Frontal cortex (tissue), 4 donors: ENCODE measurements at places on chromosomes 16 and 17. TPM values are rescaled to one million over a fixed set of nuclear protein-coding genes. Genes with fewer than 3 reads are reported as not detected.

- DNase-seq: no peak
Measured at GRCh38 chr17:54898576-54898975, 2.1 kb upstream of the TOM1L1 start.

GRCh38 chr17:57732062-57732461, 13.0 kb downstream of the CCDC182 start:
- DNase-seq: no peak

DNA sequence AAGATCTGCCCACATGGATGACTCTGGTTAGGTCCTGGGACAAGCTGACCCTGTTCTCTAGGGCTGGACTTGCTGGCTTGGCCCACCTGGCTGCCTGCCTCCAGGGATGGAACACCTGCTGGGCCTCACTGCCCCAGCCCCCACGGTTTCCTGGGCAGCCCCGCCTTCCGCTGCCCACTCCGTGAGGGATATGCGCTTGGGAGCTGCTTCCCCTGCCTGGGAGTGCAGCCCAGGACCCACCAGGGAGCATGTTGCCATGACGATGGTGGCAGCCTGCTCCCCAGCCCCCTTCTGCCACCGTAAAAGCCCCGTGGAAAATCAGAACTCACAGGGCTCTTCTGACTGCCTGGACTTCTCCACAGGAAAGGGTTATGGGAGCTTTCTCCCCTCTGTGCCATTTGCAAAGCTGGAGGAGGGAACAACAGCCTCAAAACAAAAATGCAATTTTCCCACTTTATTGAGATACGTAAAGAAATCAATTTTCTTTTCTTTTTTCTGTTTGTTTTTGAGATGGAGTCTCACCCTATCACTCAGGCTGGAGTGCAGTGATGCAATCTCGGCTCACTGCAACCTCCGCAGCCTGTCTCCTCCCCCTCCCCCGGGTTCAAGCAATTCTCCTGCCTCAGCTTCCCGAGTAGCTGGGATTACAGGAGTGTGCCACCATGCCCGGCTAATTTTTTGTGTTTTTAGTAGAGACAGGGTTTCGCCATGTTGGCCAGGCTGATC, 18.0 kb upstream of the GAS7 start:
- DNase-seq: no peak

- DNase-seq: no peak
Measured at GRCh38 chr16:29784157-29784556, 6.1 kb downstream of the ZG16 start.

DNA sequence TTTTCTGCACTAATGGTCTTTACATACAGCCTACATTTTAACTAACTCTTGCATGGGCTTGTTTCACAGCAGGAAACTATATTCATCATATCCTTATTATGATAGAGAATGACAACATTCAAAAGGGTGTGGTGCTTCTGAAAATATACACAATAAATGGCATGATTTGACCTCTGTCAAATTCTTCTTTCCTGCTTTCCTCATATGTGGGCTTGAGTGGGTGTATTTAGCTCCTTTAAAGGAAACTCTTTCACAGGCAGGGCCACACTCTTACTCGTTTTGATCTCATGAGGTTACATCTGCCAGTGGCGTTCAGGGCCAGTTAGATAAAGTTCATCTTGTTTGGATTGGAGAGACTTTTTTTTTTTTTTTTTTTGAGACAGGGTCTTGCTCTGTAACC, 6.1 kb downstream of the SLC35G3 start:
- no peak for DNase-seq

- no peak for DNase-seq
Measured at GRCh38 chr16:90083139-90083538, 6.0 kb upstream of the PRDM7 start.

DNA sequence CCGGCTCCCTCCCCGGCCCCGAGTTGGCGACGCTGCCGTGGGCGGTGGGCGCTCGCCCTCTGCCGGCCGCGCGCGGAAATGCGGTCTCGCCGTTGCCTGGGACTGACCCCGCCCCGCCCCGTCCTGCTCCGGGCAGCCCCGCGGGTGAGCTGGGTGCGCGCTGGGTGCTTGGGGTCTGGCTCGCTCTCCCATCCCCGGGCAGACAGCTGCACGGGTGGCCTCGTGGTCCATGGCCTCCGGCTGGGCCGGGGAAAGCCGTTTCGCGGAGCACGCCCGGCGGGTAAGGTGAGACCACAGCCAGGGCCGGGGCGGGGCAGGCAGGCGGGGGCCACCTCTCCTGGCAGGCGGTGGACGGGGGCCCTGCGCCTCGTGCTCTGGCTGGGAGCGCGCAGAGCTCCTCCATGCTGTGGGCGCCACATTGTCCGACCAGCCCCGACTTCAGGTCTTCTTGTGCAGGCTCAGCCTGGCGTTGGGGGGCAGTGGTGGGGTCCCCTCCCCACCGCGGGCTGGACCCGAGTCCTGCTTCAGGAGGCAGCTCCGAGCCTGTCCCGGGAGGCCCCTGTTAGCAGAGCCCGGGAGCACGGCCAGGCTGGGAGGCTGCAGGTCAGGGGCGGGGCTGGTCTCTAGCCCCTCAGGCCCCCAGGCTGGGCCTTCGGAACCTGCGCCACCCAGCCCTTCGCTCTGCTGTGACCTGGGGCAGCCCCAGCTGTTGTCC, 7.0 kb upstream of the C1QTNF8 start:
- peak; percentile 87 for DNase-seq

GRCh38 chr16:71883168-71883848, 674 bp downstream of the ZNF821 start:
- DNase-seq: peak; percentile 48

- no peak for DNase-seq
Measured at GRCh38 chr17:13978478-13978877, 90.8 kb upstream of the COX10 start.

The CEP112 gene
- total RNA-seq: 13.5 TPM

The CNGB1 gene
- total RNA-seq: 1.2 TPM
